ENCODE measurements at places on chromosomes 1 and 21.

- DNase-seq: no peak
These were observed 380 bp upstream of the FBXO28 start for GRCh38 chr1:224113545-224113917.

- DNase-seq: no peak
These were observed 31.6 kb downstream of the FAM177B start for GRCh38 chr1:222768592-222768991.

GRCh38 chr1:64539289-64539688, 69.4 kb downstream of the CACHD1 start:
- no peak for DNase-seq

DNA sequence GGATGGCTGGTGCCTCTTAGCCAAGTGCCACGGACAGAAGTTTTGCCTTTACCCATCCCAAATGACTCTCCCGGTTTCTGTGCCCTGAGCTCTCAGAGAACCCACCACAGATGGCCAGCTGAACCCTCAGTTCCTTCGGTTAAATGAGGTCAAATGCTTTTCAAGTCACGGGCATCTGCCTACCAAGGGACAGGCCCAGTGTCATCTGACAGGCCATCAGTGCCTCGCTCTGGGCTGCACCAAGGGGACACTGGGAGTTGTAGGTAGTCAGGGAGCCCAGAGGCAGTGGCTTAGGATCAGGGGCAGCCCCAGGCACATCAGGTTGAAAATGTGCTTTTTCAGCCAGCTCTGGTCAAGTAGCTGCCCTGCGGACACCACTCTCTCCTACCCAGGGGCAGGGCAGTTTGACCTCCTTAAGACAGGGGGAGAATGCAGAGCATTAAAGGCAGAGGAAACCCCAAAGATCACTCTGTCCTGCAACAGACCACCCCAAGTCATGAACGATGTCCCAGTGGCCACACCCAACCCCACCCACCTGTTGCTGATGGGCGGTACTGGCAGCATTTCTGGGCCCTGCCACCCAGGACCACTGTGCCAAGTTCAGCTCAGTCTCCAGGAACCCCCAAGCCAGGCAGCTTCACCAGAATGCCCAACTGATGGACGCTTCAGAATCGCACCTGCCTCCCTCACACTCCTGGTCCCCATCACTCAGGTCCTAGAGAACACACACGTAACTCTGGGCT, 60.7 kb downstream of the CASZ1 start:
- no peak for DNase-seq

DNA sequence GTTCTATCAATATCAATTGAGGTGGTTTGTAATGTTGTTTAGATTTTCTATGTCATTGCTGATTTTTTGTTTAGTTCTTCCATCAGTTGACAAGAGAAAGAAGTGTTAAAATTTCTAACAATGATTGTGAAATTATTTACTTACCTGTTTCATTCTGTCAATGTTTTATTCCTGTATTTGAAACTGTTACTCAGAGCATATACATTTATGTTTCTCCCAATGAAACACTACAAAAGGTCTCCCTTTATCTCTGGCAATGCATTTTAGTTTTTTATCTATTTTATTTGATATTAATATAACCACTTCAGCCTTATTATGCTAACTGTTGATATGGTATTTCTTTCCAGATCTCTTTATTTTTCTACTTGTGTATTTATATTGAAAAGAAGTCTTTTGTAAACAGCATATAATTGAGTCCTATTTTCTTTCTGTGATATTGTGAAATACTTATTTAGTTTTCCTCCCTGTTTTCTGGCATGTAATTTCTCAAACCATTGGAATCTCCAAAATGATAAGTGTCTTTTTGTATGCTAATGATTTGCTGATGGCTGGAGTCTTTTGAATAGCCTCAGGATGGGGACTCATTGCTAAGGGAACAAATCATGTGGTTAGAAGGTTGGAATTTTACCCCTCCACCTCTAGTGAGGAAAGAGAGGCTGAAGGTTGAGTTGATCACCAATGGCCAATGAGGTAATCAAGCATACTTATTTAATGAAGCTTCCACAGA, 122.0 kb downstream of the ADSS2 start:
- no peak for DNase-seq

DNA sequence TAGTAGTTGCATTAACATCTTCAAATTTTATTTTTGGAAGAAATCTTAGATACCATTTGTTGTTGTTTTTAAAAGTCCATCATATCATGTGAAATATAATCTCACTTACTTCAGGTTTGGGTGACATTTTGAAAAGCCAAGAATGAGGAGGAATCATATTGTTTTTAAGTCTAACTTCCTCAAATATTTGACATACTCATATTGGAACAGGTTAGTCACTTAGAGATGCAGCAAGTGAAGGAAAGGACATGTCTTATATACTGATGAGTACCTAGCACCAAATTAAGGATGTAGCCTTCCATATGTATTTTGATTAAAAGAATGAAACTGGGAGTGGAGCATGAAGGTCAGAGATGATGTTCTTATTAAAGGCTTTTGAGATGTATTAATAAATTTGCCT, 23.9 kb downstream of the GBP2 start:
- DNase-seq: no peak

GRCh38 chr1:86695400-86695799, 9.0 kb upstream of the SH3GLB1 start:
- DNase-seq: no peak

GRCh38 chr1:97138515-97139032, 417.0 kb downstream of the PTBP2 start:
- DNase-seq: no peak

GRCh38 chr21:14500873-14501272, 45.2 kb downstream of the SAMSN1 start:
- no peak for DNase-seq

DNA sequence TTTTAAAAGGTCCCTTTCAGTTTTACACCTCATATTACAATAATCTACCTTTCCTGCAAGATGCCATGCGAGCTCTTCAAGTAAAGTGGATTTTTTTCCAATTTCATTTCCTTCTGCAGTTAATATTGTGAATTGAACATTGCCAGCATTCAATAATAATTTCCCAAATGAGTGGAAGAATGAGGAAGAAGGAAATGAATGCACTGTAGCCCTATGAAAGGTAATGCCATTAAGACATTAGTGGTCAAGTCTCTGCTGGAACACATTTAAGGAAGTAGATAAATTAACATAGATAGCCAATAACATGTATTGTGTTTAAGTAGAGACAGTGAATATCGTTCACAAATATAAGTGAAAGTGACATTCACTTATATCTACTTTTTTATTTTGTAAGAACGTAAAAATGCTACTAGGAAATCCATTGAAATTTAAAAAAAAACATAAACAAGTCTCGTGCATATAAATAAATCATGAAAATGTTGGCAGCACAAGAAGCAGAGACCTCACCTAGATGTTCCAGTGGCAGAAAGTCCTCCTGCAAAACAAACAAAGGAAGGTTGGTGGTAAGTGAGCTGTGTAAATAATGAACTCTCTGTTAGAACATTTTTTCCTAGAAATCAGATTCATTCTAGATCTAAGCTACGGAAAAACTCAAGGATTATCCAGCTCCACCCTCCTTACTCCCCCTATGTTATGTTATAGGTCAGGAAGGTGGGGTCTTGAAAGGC, 17.7 kb downstream of the FCRL3 start:
- no peak for DNase-seq

DNA sequence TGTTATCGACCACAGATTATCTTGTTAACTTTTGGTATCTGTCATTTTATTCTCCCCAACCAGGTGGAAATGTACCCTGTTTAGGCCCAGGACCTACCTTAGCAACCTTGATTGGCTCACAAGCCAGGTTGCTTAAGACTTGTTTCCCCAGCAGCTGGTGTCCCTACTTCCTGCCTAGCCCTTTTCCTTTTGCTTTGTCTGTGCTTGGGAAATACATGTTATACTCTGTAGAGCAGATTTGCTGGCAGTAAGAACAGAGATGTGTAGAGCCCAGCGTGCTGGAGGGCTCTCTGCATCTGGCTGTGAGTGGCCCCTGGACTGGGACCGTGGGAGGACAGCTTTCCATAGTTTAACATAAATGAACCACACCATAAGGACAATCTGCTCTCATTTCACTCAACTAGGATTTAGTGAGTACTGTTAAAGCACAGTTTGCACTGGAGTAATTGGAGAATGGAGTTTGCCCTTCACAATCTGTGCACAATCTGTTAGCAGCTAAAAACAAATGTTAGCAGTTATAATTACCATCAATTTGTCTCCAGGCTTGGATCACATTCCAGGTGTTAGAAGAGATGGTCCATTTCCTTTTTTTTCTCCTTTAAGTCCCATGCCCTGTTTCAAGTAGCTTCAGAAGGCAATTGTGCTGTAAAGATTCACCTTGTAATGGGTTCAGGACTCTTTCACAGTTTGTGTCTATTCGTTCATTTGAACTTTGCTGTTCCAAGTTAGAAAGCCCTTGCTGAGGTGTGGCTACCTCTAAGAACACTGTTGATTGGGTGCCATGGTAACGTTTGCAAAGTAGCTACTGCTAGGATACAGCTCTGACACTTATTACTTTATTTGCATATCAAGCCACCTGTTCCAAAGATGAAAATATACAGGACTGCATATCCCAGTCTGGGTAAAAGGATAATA, at the start of gene APOBEC4:
Gene APOBEC4 (minus strand): TSS at position 770 of the 915 bp plus-strand sequence. CDS start 4,535 bp downstream, outside the sequence.
- no peak for DNase-seq

DNA sequence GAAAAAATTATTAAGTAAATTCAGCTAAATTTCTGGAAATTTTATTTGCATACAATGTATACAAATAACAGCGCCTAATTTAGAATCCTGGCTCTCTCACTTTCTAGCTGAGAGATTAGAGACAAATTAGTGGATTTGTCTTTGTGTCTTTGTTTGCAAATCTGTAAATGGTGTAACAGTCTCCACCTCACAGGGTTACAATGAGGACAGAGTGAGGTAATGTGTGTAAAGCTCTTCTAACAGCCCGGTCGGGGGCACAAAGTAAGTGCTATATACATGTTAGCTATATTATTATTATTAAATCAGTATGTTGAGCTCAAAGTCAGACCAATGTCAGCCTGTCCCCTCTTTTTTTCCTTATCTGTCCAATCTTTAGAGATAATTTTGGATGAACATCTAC, 5.0 kb upstream of the ADAMTSL4 start:
- no peak for DNase-seq

DNA sequence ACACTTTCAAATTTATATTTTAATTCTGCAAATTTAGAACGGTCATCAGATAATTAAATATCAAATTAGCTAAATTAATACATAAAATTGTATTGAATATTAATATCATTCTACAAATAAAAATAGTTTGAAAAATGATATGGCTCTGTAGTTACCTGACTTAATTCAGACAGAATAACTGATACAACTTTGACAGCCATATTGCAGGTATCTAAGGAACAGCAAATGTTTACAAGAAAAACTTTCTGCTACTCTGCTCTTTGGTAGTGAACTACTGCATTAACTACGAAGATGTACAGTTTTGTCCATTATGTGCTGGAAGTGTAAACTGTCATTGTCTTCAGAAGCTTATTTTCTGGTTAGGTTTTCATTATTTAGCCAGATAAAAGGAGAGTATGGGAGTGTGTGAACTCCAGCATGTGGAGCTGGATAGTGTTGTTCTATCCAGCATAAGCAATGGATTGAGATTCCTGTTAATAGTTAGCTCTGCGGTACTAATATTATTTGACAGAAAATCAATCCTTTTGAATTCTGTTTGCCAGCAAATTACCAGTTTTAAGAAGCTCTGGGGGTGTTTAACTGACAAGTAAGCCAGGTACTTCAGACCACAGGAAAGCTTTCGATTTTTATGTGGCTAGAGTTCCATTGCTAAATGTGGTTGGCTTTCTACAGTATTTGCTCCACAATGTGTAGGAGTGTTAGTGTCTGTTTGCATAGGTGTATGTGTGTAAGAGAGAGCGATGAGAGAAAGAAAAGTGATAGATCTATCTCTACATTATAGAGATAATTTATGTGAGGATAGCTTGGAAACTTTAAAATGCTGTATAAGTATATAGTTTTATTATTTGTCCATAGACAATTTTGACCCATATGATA, 247.9 kb downstream of the GRIK1 start:
- DNase-seq: no peak

DNA sequence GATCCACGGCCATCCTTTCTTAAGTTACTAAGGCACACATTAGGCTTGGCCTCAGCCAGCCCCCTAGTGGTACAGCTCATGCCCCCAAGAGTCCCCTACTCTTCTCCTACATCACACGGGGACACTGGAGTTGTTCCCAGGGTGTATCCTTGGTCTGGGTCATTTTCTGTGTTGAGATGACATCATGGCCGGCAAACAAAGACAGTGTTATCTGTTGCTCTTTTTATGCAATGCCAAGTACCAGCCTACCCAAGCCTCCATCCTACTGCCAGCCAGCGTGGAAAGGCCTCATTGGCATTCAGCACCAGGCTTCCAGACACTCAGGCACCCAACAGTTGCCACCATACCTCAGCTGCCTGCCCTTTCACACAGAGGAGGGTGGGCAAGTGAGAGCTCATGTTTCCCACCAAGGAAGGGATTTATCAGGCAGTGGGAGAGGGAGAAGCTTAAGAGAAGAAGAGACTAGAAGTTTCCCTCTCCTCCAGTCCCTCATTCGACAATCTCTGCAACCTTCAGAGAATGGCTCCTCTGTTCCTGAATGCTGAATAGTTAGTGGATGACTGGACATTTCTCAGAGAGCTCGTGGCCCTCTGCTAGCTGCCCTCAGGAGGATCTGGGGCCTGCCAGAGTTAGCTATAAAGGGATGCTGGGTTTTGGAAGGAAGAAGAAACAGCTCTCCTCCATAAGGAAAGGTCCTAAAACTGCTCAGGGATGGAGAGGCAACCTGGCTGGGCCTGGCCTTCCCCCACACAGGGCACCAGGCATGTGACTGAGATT, 17.7 kb downstream of the CBR1 start:
- DNase-seq: no peak

GRCh38 chr1:119116725-119117124, 23.7 kb downstream of the WARS2 start:
- DNase-seq: no peak

- no peak for DNase-seq
These were observed 84.2 kb upstream of the DISP3 start for GRCh38 chr1:11394592-11395245.

GRCh38 chr1:201737352-201738060, 91.5 kb upstream of the IPO9 start:
- DNase-seq: peak; percentile 93

DNA sequence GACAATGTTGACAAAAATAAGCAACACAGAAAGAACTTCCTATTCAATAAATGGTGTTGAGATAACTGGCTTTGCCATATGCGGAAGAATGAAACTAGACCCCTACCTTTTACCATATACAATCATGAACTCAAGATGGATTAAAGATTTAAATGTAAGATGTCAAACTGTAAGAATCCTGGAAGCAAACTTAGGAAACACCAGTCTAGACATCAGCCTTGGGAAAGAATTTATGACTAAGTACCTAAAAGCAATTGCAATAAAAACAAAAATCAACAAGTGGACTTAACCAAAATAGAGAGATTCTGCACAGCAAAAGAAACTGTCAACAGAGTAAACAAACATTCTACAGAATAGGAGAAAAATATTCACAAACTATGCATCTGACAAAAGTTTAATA, 16.1 kb upstream of the CLDN8 start:
- DNase-seq: no peak

- DNase-seq: no peak
These were observed at the start of gene HUNK for GRCh38 chr21:31872452-31873274. HUNK (plus strand) TSS chr21:31873020; CDS start chr21:31873675, 655 bp downstream.

DNA sequence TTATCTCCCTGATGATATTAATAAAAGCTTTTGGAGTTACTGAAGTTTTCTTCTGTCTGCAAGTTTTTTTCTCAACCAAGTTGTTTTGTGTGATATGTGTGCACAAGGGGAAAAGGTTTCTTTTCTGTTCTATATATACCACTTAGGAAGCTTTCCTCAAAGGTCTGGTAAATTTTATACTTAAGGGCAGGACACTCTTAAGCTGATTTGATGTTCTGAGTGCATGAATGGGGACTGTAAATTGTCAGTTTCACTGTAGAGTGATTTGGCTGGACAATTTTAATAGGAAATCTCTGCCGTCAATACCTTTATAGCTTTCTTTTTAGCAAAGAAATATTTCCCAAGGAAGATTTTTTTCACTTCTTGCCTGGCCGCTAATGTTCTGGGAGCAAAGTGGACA, 354.7 kb downstream of the TGFB2 start:
- no peak for DNase-seq

All from AG04449 (cell line).